ENCODE measurements at places on chromosomes 4 and X. TPM values are rescaled to one million over a fixed set of nuclear protein-coding genes. Genes with fewer than 3 reads are reported as not detected.

DNA sequence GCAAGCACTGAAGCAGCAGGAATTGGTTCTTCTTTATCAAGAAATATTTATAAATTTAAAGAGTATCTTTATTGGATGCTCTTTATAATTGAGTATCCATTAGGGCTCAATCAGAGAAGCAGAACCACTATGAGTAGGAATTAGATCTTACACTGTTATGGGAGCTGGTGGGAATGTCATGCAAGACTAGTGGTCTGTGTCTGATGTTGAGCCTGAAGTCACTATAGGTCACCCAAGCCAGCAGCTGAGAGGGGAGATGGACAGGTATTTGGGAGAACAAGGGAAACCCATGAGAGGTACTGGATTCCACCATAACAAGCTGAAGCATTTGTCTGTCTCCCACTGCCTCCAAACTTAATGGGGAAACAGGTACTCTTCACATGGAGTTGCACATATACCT lies 283.7 kb upstream of the BOD1L1 start:
- H3K4me3 ChIP-seq = no peak overlapping the region
- no peak for DNase-seq
- H3K4me1 ChIP-seq = no peaks in the 10 kb centered on the region
- H3K36me3 ChIP-seq = no peaks in the 10 kb centered on the region
- no peaks in the 10 kb centered on the region for H3K27me3 ChIP-seq

GRCh38 chr4:186570193-186570996 lies 15.0 kb upstream of the MTNR1A start:
- no peaks in the 10 kb centered on the region for H3K4me1 ChIP-seq
- peak overlapping the region; percentile 45 for H3K4me3 ChIP-seq
- DNase-seq = no peak

DNA sequence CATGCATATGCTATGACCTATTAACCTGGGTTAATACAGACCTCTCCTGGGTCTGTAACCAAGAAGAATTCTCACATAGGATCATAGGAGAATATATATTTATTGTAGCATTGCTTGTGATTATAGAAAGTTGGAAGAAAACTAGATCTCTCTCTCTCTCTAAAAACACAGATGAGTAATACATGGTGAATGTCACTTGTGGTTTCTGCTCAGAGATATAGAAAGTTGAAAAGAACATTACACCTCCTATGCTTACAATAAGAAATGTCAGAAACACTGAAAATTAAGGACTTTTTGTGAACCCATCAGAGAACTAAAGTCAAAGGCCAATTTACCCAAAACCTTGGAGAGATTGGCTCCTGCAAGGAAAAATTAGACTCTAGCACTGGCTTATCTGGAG lies 1389.5 kb downstream of the FAM133A start:
- H3K4me1 ChIP-seq = no peaks in the 10 kb centered on the region
- no peak for DNase-seq
- H3K36me3 ChIP-seq = no peaks in the 10 kb centered on the region
- H3K4me3 ChIP-seq = no peak overlapping the region
- no peak overlapping the region for H3K27ac ChIP-seq

Gene MTHFD2L
- total RNA-seq = 19.6 TPM

Gene MAGEA9B
- not detected for total RNA-seq
